ENCODE measurements at places on chromosomes 11 and 22.

- DNase-seq = no peak
These were observed 1.5 kb upstream of the SOX10 start for GRCh38 chr22:37985751-37986281.

GRCh38 chr11:16596231-16596630, 142.2 kb upstream of the C11orf58 start:
- no peak for DNase-seq

GRCh38 chr11:1888347-1888753, 3.3 kb downstream of the PRR33 start:
- no peak for DNase-seq

DNA sequence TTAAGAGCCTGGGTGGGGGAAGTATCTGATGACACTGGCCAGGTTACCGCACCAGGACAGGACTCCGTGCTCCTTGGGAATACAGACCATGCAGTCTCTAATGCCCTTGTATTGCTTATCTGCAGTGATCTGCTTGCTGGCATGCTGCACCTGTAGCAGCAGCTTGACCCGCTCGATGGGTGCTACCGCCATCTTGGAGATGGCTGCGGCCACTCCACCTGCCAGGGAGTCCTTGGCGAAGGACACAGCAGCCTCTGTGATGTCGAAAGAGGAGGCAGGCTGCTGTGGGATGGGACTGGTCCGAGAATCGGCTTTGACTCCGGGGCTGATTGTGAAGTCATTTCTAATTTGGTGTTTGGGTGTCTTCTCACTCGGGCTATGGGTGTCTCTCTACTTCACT, 3.1 kb downstream of the WBP2NL start:
- DNase-seq = no peak

GRCh38 chr11:110323786-110324185, 27.4 kb upstream of the RDX start:
- DNase-seq = no peak

- DNase-seq = no peak
These were observed at the start of gene SPTBN2 for GRCh38 chr11:66728693-66729385. SPTBN2 (minus strand) TSS chr11:66729216; CDS start chr11:66721240, 7,976 bp downstream.

- no peak for DNase-seq
These were observed 5.1 kb downstream of the TRIM22 start for GRCh38 chr11:5694642-5695041.

DNA sequence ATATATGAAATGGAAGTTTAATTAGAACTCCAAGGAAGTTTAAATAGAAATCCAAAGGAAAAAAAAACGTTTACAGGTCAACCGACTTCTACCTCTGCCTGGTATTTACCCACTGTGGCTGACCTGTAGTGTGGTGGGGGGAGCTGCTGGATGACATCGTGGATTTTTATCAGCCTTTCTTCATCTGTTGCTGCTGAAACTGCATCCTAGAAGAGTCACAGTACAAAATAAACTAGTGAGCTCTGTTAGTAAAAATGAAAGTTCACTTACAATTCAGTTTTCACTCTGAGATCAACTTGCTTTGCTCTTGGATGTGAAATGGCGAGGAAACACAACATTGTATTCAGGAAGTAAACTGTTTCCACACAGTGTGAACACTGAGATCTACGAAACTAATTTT, 43.2 kb upstream of the TP53AIP1 start:
- DNase-seq = no peak

GRCh38 chr22:49413146-49413545, 414.5 kb downstream of the BRD1 start:
- no peak for DNase-seq

DNA sequence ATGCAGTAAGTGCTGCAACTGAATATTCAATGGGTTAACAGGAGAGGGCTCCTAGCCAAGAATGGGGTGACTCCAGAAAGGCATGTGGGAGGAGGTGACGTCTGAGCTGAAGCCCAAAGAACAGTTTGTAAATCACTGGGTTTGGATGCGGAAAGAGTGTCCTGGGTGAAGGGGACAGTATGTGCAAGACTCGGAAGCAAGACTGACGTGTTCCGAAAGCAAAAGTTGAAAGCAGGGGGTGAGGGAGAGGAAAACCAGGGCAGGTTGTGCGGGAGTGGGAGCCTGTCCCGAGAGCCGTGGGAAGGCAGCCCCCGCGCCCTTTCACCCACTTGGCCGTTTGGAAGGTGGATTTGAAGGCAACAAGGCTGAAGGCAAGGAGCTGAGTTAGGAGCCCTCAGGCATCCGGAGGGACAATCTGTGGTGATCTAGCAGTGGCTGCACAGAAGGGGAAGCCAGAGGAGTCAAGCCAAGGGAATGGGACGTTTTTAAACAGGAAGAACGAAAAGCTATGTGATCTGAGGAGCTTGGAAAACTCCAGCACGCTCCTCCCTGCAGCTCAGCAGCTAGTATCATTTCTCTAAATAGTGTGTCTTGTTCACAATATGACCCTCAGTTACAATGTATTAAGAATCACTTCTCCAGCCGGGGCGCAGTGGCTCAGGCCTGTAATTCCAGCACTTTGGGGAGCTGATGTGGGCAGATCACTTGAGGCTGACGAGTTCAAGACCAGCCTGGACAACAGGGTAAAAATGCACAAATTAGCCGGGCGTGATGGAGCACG, 7.7 kb downstream of the SLC25A18 start:
- no peak for DNase-seq

DNA sequence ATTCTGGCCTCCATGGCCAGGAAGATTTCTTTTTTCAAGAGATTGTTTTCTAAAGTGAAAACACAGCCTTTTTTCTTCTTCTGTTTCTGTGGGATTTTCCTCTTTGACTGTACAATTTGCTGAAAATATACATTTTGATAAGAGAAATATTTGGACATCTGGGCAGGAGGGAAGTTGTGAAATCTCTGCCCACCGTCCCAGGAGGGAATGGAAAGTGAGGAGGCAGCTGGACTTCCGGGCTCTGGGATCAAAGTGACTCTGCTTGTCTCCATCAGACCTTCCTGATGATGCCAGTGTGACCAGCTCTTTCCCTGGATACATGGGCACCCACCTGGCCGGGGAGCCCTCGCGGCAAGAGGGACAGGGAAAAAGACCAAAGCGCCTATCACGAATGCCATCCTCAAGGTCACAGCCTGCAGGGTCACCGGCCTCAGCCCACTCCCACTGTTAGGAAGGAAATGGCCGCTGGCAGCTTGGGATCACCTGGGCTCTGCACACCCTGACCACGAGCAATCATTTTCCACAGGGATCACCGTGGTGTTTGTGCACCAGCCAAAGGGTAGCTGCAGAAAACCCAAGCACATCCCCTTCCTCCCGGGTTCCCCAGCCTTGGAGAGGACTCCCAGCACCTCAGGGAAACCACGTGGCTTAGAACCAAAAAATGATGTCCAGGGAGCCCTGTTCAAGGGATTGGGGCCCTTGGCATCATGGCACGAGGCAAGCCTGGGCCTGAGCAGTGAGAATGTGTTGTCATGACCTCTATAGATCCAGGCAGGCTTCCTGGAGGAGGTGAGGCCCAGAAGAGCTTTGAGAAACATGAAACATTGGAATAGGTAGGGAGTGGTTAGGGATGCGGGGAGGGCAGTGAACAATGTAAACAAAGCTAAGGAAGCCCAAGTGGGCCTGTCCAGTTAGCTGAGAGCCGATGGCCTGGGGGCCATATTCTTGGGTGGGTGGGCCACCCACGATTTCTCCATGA, 29.1 kb upstream of the CCND1 start:
- peak; percentile 51 for DNase-seq

- no peak for DNase-seq
These were observed 2.6 kb upstream of the NUDT8 start for GRCh38 chr11:67632175-67632981.

DNA sequence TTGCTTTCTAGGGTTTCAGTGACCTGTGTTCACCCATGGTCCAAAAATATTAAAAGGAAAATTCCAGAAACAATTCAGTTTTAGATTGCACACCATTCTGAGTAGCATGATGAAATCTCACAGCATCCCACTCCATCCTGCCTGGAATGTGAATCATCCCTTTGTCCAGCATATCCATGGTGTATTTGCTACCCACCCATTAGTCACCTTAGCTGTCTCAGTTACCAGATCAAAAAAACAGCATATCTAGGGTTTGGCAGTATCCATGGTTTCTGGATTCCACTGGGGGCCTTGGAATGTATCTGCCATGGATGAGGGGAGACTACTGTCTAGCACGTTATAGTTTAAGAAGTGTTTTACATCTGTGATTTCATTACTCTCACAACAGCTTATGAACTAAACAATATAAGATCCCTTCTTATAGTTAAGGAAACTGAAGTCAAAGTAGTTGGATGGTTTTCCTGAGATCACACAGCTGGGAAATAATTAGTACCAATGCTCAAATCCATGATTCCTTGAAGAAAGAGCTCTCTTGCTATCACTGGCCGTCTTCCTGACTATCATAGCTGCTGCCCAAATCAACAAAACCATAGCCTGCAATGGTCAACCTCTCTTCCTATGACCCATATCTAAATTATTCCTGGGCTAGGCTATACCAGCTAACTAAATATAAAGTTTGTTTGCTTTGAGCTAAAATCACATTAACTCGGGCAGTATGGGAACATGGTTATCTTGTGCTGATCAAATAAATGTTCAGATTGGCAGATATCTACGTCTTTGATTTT, 122.6 kb downstream of the MICAL2 start:
- peak; percentile 56 for DNase-seq

DNA sequence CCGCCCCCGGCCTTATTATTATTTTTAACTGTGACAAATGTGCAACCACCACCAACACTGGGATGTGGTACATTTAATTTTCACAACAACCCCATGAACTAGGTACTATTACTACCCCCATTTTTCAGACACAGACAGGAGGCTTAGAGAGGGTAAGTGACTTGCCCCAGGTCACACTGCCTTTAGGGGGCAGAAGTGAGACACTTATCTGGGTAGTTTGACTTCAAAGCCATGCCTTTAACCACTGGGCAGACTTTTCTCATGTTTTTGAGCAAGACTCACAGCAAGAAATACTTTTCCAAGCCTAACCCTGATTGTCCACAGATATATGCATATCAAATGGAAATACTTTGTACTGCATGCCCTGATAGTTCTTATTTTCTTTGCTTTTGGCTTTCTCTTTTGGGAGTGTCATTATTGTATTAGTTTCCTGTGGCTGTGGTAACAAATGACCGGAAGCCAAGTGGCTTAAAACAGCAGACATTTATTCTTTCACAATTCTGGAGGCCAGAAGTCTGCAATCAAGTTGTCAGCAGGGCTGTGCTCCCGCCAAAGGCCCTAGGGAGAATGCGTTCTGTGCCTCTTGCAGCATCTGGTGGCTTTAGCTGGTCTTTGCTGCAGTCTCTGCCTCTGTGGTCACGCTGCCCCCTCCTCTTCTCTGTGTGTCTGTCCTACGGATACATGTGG, 110.8 kb downstream of the GRIK4 start:
- DNase-seq = no peak

All from SJSA1 (cell line).